ENCODE measurements at places on chromosomes 5 and 9.
A peak's percentile ranks its signal among the peaks of the same experiment; 100 is the strongest.

- DNase-seq: no peak
Measured at GRCh38 chr9:21605489-21605931, 123.4 kb upstream of the IFNE start.

DNA sequence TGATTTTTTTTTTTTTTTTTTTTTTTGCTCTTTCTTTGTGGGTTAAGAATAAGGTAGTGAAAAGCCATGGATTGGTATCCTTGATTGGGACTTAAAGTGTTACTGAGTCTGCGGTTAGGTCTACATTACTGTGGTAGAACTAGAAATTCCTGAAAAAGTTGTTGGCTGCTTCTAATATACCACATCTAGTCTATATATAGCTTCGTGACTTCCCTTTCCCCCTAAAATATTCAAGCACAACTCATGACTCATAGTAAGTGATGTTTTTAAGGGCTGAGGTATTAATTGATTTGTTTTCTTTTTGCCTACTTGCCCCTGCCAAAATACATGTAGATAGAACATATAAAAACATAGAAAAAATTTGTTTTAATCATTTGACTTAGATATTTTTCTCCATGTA lies 247.6 kb downstream of the TMEM232 start:
- DNase-seq: no peak

DNA sequence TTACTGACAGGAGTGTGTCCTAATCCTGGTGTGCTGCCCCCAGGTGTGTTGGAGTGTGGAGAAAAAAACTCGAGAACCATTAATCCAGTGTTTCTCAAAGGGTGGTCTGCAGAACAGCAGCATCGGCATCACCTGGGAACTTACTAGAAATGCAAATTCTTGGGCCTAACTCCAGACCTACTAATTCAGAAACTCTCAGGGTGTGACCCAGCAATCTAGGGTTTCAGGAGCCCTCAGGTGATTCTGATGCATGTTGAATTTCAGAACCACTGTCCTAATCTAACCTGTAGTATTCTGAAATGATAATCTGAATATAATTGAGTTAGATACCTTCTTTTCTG lies 30.0 kb upstream of the IL6ST start:
- DNase-seq: no peak

DNA sequence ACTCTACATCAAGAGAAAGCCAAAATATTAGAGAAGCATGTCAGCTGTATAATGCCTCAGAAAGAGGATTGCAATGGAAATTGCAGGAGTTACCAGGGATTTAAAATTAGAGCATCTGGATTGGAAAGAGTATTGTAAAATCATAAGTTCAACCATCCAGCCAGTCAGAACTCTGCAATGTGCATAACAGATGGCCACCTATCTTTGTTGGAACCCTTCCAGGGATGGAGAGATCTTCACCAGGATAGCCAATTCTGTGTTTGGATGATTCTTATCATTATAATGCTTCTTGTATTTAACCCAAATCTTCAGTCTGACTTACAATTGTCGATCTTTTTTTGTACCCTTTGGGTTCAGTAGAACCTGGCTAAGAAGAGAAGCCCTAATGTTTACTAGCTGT lies 164.4 kb downstream of the TLR4 start:
- no peak for DNase-seq

DNA sequence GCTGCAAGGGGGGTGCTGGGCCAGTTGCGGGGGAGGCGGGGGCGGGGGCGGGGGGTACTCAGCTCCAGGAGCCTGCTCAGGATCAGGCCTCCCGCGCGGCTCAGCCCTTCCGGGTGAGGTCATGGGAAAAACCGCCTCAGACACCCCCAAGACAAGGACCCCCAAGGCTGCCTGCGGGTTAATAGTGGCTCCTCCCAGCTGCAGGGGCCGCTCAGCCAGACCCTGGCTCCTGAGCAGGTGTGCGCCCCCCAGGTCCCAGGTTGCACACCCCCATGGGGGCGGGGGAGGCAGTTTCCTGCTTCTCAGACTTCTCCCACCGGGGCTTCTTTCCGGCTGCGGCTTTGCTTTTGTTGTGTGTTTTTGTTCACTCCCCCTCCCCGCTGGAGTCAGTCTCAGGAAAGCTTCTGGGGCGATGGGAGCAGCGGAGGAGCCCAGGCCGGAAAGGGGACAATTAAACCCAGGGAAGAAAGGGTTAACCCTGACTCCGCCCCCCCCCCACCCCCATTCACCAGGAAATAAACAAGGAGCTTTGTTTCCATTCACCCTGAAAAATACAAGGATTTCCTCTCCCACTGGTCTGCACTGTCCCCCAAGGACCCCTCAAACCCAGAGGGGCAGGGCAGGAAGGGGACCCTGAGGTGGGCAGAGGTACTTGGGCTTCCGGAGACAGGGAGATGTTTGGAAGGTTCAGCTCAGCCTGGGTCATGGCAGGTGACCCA lies 42.3 kb upstream of the NOTCH1 start:
- DNase-seq: peak; percentile 22

GRCh38 chr5:42518595-42519221 lies 95.5 kb downstream of the GHR start:
- DNase-seq: no peak

DNA sequence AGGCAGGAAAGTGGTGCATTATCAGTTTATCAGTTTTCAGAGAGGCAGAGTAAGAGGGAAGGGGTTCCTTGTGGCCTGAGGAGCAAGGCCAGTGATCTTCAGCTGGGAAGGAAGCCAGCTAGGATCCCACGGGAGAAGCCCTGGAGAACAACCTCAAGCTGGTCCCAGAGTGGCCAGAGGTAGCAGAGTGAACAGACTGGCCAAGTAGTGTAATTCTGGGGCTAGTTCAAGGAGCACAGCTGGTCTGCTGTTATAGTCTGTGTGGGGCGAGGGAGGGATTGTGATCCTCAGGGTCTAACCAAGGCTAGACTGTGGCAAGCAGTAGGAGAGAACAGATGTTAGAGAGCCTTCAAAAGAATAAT lies 164.6 kb downstream of the CARTPT start:
- DNase-seq: no peak

GRCh38 chr9:70318002-70318401 lies 59.2 kb downstream of the SMC5 start:
- DNase-seq: no peak

- no peak for DNase-seq
Measured at GRCh38 chr5:134552301-134552700, 26.8 kb downstream of the JADE2 start.

GRCh38 chr9:9623506-9623905 lies 989.3 kb downstream of the PTPRD start:
- DNase-seq: no peak

- DNase-seq: no peak
Measured at GRCh38 chr9:109456811-109457210, 41.3 kb downstream of the PTPN3 start.

DNA sequence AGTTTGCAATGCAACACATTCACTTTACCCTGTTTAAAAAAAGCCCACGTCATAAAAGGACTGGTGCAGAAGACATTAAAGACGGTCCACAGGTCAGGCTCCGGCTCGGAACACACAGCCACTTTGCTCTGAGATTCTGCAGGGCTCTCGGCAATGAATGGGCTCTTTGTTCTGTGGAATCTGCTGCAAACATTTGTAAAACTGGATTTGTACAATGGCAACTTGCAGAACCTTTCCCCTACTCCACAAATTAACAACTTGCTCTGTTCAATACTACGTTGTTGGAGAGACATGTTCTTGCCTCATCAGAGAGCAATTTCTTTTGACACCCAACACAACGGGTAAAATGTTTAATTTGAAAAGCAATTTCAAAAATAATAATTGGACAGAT lies 13.0 kb upstream of the NR5A1 start:
- no peak for DNase-seq

- DNase-seq: no peak
Measured at GRCh38 chr5:113245427-113246225, 189.2 kb downstream of the TSSK1B start.

DNA sequence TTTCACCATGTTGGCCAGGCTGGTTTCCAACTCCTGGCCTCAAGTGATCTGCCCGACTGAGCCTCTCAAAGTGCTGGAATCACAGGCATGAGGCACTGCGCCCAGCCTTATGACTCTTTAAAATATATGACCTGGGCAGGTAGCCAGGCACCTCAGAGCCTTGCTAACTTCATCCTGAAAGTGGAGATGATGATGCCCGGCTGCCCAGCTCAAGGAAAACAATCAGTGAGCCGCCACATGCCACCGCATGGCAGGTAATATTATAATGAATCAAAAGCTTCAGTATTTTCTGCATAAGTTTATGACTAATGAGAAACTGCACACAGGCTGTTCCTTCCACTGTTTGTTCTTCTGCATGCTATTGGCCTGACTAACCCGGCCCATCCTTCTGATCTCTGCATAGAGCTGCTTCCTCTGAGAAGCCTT lies 30.4 kb upstream of the DMRT1 start:
- DNase-seq: no peak

DNA sequence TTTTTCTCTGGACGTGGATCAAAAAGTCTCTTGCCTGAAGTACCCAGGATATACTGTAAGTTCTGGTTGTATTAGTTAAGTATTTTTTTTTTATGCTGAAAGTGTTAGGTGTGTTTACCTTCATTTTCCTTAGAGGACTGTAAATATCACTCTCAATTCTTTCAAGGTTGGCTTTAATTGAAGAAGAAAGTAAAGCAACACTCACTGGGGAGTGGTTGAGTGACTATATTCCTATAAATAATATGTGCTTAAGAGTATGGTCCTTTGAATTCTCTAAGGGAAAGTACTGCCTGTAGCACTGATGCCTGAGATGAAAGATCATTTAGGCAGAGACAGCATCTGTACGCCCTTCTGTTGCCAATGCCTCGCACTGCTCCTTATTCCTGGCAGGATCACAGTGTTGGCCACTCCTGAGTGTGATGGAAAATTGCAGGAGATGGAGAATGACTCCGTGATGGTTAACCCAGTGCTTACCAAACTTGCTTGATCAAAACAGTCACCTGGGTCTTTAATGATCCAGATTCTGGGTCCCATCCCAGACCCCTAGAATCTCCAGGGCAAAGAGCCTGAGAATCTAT lies 182.0 kb upstream of the MPDZ start:
- no peak for DNase-seq

DNA sequence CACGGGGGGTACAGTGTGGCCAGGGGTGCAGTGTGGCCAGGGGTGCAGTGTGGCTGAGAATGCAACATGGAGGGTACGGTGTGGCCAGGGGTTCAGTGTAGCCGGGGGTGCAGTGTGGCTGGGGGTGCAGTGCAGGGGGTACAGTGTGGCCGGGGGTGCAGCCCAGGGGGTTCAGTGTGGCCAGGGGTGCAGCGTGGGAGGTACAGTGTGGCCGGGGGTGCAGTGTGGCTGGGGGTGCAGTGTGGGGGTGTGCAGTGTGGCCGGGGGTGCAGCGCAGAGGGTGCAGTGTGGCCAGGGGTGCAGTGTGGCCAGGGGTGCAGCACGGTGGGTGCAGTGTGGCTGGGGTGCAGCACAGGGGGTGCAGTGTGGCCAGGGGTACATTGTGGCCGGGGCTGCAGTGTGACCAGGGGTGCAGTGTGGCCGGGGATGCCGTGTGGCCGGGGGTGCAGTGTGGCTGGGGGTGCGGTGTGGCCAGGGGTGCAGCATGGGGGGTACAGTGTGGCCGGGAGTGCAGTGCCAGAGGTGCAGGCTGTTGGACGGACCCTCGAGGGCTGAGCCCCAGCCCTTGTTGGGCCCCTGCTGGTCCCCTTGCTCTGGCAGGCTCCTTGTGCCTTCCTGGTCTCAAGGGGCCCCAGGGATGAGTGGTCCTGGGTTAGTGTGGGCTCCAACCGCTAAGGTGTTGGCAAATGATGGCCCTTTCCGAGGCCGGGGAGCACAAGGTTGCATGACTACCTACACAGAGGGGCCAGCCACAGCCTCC lies 17.9 kb downstream of the TPPP start:
- DNase-seq: no peak

- no peak for DNase-seq
Measured at GRCh38 chr5:19616701-19617215, 371.2 kb downstream of the CDH18 start.

- DNase-seq: peak; percentile 78
Measured at GRCh38 chr5:156934450-156935211, 28.4 kb downstream of the TIMD4 start.

- peak; percentile 66 for DNase-seq
Measured at GRCh38 chr5:172450861-172451695, 3.2 kb downstream of the SH3PXD2B start.

DNA sequence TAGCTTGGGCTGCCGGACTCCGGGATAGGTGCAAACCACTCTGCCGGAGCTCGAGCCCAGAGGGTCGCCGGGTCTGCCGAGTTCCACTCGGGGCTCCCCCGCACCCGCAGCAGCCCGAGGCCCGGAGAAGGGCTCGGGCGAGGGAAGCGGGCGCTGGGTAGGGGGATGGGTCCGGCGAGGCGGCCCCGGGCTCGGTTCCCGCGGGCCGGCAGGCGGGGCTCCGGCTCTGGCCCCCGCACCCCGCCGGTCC lies 507 bp downstream of the RICTOR start:
- no peak for DNase-seq

DNA sequence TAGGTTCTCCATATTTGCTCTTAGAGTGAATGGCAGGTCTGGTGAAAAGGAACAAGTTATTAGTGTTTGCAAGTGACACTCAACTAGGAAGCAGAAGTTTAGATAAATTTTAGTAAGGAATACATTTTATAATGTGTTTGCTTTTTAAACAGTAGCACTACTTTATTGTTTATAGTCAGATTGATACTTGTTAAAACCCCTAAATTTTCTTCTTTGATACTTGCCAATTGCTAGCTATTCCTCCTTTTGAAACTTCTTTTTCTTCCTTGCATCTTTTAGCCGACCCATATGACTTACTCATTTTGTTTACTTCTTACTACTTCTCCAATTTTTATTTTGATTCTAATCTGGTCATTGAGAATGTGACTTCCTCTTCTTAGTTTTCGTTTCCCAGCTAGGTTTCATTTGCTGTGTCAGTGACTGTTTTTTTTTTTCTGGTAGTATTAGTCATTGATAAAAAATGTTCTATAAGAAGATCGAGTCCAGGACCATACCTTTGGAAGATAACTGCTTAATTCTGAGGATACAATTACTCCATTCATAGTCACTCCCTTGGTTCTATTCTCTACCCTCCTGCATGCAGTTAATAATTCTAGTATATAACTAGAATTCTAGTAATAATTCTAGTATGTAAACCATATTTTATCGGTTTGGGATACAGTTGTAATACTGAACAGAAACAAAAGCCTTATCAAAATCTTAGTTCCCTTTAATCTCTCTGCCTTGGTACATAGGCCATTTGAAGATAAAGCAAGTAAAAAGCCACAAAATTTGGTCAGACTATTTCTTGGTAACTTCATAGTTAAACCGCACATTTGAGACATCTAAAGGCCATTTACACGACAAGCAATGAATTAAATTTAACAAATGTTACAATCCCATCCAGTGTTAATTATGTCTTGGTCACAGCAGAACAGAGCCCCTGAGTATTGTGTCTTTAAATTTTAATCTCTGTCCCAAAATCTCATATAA lies 2.8 kb upstream of the RICTOR start:
- no peak for DNase-seq

Data from activated CD4-positive, alpha-beta T cell treated with anti-CD3 and anti-CD28 coated beads for 48 hours (primary cell).